ENCODE measurements at places on chromosomes 12 and 14. TPM values are rescaled to one million over a fixed set of nuclear protein-coding genes. Genes with fewer than 3 reads are reported as not detected.

The KRT77 gene
- total RNA-seq, result not detected

DNA sequence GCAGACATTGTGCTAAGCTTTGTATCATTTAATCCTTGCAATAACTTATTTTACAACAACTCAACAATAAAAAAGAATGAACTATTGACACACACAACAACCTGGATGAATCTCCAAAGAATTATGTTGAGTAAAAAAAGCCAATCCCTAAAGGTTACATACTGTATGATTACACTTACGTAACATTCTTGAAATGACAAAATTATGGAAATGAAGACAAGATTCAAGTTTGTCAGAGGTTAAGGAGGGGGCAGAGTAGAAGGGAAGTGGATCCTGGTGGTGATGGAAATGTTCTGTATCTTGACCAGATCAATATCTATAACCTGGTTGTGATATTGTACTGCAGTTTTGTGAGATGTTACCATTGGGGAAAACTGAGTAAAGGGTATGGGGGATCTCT, 63.2 kb upstream of the LMNTD1 start:
- DNase-seq, result no peak

DNA sequence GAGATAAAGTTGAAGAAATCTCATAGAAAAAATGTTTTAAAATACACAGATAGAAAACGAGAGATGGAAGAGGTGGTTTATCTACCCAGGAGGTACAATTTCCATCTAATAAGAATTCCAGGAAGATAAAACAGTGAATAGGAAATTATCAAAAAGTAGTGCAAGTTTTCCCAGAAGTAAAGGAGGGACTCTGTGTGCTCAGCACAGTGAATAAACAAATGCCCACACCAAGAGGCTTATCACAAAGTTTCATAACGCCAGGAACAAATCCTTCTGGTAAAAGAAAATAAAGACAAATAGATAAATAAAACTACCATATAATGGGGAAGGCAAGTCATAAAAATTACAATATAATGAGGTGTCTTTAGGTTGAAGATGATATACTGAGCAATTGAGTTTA, 179.0 kb downstream of the SLC41A2 start:
- DNase-seq, result no peak

DNA sequence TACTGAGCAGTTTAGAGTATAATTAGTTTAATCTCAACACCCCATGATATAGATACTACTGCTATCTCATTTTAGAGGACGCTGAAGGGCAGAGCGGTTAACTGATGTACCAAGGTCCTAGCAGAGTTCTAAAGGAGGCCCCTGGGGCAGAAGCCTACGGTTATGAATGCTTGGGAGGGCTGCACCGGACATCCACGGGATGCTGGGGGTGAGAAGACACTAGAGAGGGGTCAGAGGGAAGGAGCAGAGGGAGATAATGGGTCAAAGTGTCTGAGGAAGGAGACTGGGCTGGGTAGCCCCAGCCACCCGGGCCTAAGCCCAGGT, 1.6 kb upstream of the ACTR6 start:
- no peak for DNase-seq

DNA sequence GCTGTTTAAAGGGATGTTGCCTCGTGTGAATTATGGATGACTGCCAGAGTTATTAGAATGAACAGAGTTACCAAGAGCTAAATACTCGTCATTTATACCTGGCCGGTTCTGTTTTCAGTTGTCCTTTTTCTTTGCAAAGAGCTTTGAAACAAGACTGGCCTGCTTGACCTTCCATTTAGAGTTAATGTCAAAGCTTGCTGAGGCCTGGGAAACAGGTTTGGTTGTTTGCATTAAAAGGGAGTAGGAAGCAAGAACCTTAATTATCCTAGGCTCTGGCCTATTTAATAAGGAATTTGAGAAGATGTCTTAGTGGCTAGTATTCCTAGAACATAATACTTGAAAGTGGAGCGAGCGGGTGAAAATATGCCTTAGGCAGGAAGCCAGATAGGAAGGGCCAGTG, 233.3 kb downstream of the CACNA1C start:
- DNase-seq, result no peak

GRCh38 chr12:130183585-130184370, 21.5 kb downstream of the FZD10 start:
- DNase-seq, result no peak

Data from occipital lobe (tissue), 3 donors.